H9 (cell line): ENCODE measurements at places on chromosomes 16 and 17. TPM values are rescaled to one million over a fixed set of nuclear protein-coding genes. Genes with fewer than 3 reads are reported as not detected.

The ANKRD13B gene
- total RNA-seq, result 21.6 and 24.2 TPM in 2 replicates

The ATF7IP2 gene
- total RNA-seq, result 18.1 and 21.5 TPM in 2 replicates

The TNFRSF13B gene
- 0.11 and 0.28 TPM in 2 replicates for total RNA-seq

GRCh38 chr17:67068999-67069398 is 24.6 kb downstream of the CACNG1 start:
- no peak for DNase-seq

GRCh38 chr17:42720996-42721583 is 23.8 kb downstream of the EZH1 start:
- DNase-seq, result no peak

- no peak for DNase-seq
These were observed 7.3 kb downstream of the CACNA1H start for GRCh38 chr16:1159973-1160772.

DNA sequence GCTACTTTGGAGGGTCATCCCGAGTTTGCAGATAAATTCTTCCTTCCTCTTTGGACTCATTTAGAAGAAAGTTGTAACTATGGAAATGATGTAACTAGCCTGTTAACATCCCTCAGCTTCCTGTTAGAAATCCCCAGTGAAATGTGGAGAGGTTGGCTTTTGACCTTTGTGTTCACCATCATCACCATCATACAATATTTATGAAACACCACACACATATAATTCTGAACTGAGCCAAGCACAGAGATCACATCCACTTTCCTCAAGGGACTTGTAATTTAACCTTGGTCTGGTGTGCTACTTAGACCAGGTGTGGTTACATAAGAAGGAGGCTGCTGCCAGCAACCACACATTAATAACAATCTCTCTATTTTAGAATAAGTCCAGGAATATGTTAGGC is 2.5 kb downstream of the CAPNS2 start:
- DNase-seq, result no peak

DNA sequence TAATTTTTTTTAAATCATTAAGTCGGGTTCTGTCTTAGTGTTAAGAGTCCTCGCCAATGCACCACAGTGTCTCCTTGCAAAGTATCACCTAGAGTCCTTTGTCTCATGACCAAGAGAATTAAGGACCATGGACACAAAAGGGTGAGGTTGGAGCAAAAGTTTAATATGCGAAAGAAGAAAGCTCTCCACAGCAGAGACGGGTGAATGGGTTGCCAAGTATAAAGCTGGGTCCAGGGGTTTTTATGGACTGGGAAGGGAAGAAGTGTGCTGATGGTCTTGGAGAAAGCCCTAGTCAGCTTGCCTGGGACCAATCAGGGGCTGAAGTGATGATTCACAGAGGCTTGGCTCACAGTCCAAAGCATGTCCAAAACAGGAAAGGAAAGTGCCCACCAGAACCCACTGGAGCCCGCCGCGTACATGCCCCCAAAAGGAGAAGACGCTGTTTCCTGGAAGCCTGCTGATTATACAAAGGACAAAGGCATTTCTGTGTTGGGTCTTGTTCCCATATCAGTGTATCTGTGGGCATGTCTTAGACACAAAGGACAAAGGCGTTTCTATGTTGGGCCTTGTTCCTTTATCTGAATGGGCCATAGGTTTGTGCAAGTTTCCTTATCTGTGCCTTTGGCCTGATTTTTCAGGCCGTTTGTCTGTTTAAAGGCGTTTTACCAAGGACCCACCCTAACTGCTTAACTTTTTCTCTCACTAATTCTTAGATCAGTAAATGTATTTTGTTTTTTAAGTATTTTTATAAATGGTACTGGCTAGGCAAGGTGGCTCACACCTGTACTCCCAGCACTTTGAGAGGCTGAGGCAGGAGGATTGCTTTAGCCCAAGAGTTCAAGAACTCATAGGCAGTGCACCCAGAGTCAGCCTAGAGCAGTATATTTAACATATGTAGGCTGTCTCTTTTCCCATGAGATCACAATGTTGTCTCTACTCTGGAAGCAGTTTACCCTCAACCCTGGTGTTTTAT is 28.7 kb upstream of the ATF7IP2 start:
- no peak for DNase-seq

DNA sequence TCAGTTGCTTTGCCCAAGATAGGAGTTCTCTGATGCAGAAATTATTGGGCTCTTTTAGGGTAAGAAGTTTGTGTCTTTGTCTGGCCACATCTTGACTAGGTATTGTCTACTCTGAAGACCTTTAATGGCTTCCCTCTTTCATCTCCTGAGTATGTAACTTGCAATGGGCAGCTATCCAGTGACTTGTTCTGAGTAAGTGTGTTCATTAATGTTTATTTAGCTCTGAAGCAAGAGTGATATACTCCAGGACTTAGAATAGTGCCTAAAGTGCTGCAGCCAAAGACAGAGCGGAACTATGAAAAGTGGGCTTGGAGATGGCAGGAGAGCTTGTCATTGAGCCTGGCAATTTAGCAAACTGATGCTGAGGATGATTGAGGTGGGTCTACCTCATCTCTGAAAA is 8.8 kb upstream of the TANGO6 start:
- DNase-seq, result no peak
